ENCODE measurements at places on chromosomes 2 and 18.

GRCh38 chr2:113757138-113757657 is 756 bp upstream of the SLC35F5 start:
- DNase-seq: no peak

DNA sequence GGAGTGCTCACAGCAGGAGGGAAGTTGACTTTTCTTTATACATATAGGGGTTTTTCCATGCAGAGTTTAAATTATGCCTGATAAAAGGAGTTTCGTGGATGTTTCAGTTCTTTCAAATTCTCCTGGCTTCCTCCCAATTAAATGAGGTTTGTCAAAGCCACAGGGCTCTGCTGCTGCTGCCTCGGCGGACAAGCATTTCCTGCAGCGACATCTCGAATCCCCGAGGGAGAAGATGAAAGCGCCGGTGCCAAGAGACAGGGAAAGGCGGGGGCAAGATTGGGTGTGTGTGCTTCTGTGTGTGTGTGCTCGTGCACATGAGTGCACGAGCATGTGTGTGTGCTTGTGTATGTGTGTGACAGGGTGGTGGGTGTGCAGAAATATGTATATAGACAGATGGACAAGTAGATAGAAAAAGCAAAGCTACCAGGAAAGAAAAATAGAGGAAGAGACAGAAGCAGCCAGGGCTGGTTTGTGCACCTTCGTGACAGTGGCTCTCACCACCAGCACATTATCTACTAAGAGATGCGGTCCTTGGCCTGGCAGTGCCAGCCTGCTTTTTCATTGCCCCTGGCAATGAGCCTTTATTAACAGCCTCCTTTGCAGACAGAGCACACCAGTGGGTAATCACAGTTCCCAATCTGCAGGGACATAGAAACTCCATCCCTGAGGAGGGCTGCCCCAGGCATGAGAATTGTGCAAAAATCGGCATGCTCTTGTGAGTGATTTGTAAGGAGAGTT is 76.2 kb downstream of the CDK15 start:
- DNase-seq: no peak

DNA sequence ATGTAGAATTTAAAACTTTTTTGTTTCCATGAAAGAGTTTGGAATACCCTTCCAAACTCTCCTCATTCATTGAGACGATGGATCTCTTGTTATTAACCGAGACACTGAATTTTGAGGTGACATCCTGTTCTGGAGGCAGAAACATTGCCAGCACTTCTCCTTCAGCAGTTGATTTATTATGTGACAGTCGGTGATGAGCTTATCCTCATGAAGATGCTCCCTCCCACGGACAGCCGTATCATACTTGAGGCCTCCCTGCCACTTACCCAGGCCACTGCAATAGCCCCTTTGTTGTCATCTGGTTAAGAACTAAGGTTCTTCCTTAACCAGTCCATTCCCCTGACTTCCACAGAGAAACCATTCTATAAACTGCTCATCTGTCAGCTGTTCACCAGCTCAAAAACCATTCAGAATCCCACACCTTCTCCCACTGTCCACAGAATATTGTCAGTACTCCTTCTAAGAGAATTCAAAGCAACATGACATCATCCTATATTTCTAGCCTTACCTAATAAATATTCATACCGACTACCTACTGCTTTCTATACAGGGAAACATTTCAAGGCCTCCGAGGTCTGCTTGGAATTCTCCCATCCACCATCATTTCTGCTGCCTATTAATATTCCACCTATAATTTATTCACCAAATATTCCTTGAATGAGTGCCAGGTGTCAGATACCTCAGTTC is 139.0 kb upstream of the TRIB2 start:
- DNase-seq: no peak

GRCh38 chr18:79729611-79730010 is 50.0 kb downstream of the CTDP1 start:
- no peak for DNase-seq

DNA sequence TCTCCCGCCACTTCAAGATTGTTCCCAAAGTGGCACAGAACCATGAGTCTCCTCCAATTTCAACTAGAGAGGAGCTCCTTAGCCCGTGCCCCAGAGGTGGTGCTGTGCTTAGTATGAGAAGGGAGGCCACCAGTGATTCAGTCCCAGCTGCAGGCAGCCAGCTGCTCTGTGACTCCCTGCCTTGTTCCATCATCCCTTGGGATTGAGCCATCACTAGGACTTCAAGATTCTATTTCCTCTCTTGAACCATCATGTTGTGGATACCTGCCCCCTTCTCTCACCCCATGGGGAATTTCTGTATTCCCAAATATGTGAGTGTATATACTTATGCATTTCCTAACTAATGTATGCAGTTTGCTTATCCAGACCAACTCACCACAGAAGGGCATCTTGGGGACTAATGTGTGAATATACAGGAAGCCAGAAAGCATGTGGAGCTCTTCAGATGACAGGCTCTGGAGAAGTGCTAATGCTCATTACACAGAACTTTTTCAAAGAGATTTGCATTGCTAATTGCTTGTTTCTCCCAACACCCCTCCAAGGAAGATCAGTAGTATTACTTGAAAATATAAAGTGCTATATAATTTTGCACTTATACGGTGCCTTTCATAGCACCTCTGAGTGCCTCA is 111.0 kb upstream of the MAP3K20 start:
- DNase-seq: no peak

DNA sequence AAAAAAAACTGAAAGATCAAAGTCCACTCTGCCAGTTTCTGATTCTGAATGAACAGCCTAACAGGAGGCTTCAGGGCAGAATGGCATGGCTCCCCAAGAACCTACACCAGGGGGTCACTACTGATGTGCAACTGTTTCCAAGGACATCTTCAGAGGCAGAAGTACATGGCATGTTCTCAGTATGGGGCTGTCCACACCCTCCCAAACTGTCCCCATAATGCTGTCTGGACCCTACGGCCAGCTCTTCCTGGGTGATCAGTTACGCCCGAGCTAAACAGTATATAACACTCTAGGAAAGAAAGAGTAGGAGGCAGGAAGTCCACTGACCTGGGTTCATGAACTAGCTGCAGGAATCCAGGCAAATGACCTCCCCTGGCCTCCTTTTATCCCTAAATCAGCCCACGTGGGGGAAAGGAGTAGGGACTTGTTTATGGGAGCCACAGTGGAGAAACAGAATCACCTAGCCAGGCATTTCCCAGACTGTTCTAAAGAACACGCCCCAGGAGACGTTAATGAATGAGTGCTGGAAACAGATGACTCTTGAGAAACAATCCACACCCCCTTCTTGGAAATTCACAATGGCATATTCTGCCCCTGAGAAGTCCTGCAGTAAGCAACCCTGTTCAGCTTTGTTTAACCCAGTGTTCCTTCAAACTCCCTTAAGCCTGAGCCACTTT is 2.5 kb downstream of the TMBIM1 start:
- DNase-seq: no peak

- no peak for DNase-seq
Measured at GRCh38 chr2:109736177-109736827, 57.8 kb upstream of the RGPD5 start.

DNA sequence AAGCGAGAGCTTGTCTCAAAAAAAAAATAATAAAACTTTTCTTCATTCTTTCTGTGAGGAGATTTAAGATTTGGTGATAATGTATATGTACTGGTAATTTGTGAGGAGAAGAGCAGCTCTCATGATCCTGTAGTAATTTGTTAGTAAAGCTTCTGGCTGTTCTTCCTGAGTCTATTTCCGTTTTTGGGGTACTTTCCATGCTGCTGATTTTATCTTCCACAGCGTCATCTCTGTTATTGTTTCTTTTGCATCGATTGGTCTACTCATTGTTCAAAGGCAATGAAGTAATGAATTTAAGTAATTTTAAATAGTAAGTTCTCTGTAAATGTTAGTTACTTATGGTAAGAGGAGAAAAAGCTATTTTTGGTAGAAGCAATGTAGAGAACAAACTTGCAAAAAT is 12.0 kb downstream of the NDUFAF7 start:
- no peak for DNase-seq

GRCh38 chr2:118061135-118061955 is 26.9 kb upstream of the INSIG2 start:
- DNase-seq: no peak

GRCh38 chr2:20348542-20348941 is 2.1 kb downstream of the PUM2 start:
- no peak for DNase-seq

DNA sequence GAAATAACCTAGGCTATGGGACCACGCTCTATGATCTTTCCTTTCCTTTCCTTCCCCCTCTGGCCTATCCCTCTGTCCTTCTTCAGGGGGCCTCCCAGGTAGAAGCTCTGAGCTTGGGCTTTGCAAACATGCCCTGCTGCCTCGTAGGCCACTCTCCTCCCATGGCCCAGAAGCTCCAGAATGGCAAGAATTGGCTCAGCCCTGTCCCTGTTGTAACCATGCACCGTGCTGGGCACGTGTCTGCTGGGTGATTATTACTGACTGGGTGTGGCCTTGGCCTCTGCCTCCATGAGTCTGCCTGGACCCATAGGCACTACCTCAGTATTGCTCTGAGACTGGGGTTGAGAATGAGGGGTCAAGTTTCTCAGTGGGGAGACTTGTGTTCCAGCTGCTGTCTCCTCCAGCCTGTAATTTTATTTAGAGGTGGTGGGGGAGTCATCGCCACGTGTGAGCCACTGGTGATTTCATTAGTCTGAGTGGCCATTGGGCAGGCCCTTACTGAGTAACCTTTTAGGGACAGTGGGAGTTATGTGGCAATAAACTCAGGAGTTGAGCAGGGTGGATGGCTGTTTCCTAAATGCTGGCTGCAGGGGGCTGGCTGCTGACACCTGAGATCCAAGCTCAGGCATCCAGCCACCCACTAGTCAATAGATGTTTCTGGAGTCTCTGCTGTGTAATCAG is 157.9 kb downstream of the CLIP4 start:
- DNase-seq: no peak

GRCh38 chr2:12980817-12981216 is 264.1 kb downstream of the TRIB2 start:
- DNase-seq: no peak

DNA sequence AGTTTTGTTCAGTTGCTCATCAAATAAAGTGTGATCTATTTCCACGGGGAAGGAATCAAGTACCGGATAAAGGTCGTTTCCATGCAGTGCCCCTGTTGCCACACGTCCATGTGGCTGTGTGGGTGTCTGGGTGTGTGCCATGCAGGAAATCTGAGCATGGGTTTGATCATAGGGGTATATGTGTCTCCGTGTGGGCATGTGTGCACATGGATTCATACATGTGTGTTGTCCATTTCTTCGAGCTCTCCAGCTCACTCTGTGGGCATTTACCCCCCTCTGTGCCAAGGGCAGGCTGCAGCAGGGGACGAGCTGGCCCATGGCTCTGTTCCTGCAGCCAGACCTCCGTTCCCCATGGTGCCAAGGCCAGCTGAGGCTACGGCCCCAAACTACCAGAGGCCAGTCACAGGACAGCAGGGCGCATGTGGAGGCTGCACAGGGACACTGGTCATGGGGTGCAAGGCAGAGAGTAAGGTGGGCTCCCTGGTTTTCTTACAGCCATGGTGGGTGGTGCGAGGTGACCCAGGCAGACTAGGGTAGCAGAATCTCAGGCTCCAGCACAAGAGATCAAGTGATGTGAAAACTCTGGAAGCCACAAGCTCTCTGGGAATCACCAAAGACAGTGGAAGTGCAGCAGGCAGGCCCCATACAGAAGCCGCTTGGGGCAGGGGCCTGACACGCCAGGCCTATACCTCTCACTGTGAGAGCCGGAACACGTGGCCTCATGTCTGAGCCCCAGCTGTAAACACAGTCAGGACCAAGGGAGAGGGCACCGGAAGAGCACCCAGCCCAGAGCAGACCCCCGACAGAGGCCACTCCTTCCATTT is 66.4 kb upstream of the RAB6C start:
- DNase-seq: no peak

DNA sequence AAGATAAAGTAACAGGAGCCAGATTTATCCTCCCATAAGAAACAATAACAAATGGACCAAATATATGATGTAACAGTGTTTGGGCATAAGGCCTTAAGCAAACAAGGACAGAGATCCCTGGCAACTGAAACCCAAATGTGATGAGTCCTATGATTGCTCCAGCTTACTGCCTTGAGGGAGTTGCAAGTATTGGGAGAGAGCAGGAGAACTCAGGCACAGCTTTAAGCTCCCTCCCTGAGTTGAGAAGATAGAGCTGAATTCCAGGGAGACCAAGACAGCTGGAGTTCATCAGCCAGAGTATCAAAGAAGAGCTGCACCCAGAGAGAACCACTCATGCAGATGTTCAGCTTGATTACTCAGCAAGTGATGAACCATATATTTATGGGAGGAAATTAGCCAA is 814.5 kb upstream of the RAB6C start:
- DNase-seq: no peak

- no peak for DNase-seq
Measured at GRCh38 chr18:51666763-51667191, 469.3 kb upstream of the MEX3C start.

- no peak for DNase-seq
Measured at GRCh38 chr2:134943540-134943939, 24.9 kb downstream of the CCNT2 start.

- DNase-seq: no peak
Measured at GRCh38 chr18:13178976-13179375, 39.6 kb upstream of the LDLRAD4 start.

DNA sequence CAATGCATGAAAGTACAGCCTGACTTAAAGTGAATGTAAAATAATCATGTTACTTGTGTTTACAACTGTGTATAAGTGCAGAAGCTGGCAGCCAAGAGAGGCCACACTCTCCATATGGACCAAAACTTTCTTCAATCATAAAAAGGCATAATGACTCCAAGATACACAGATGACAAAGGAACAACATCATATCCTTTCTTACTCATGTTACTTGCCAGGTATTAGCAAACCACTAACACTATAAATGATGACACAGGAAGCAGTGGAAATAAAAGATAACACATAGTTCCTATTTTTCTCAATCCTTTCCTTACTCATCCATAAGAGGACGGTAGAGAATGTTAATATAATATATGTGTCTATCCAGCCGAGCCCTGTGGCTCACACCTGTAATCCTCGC is 400.0 kb upstream of the CDH2 start:
- DNase-seq: no peak

DNA sequence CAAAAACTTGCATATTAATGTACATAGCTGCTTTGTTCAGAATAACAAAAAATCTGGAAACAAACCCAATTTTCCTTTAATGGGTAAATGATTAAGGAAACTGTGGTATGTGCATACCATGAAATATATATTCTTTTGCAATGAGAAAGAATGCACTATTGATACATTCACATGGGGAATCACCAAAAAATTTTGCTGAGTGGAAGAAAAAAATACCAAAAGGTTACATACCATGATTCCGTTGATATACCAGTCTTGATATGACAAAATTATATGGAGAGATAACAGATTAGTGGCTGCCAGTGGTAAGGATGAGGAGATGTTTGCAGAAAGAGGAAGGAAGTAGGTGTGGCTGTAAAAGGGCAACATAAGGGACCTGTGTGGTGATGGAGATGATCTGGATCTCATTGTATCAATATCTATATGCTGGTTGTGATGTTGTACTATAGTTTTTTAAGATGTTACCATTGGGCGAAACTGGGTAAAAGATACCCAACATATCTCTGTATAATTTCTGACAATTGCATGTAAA is 54.6 kb upstream of the BCL2L11 start:
- no peak for DNase-seq

GRCh38 chr2:54308782-54309181 is 52.8 kb upstream of the TSPYL6 start:
- no peak for DNase-seq

All from stimulated activated CD4-positive, alpha-beta T cell treated with anti-CD3 and anti-CD28 coated beads, TNF-alpha, amount 100 ng/mL, for 1 hour (primary cell).